Activated CD4-positive, alpha-beta T cell treated with anti-CD3 and anti-CD28 coated beads, Interleukin-2, amount 50 U/mL, for 24 hours (primary cell): ENCODE measurements at places on chromosomes 16 and 17.

- no peak for DNase-seq
Measured at GRCh38 chr17:56389356-56389755, 204.1 kb upstream of the NOG start.

GRCh38 chr17:47177261-47177660 lies 11.8 kb downstream of the CDC27 start:
- DNase-seq: no peak

GRCh38 chr17:49871211-49871610 lies 23.3 kb upstream of the TAC4 start:
- no peak for DNase-seq

DNA sequence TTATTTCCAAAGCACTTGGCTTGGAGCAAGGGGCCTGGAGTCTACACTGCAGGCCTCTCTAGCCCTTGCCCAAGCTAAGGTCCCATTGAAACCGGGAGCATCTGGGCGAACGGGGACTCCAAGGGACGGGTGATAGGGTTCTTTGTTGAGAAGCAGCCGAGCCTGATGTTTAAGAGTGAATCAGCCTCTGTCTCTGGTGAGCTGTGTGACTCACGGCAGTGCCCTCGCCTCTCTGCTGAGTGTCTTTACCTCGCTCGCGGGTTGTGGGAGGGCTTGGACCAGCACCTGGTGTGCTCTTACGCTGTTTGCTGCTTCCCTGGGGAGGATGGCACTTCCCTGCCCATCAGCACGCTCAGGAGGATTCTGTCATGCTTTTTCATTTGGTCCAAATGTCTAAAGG lies 1.3 kb downstream of the HGS start:
- peak; percentile 32 for DNase-seq

DNA sequence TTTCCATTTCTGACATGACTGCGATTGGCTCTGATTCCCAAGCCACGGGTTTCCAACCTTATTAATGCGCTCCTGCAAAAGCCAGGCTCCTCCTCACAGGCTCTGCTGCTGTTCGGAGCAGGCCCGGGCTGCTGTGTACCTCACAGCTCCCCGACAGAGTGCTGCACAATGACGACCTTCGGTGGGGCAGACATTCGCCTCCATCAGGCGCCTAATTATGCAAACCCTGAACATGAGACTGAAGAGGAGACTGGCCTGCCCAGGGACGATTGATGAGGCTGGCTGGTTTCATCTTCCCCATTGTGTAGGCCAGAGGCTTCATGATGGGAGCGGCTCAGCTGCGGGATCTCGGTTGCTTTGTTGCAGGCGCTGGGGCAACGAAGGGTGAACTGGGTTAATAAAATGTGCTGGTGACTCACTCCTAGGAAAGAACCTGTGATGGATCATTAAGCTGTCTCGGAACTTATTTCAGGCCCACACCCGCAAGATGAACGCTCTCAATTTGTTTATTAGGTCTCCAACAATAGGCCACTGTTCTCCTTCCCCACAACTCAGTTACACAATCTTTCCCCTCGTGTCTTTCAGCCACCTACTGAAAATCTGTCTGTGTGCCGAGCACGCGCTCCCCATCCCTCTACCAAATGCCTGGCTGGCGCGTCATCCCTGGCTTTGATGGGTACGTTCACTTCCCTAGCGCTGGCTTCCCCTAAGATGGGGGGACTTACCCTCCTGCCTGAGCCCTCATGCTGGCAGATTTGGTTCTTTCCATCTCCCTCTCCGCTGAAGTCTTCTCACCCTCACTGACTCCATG lies 27.2 kb upstream of the TOB1 start:
- no peak for DNase-seq
